Ammon's horn (tissue), 1 donor: ENCODE measurements at places on chromosomes 12 and 14.

GRCh38 chr14:102560458-102561261 lies 31.8 kb upstream of the RCOR1 start:
- no peak for DNase-seq

GRCh38 chr14:73452341-73453186 lies 5.8 kb downstream of the NUMB start:
- no peak for DNase-seq

DNA sequence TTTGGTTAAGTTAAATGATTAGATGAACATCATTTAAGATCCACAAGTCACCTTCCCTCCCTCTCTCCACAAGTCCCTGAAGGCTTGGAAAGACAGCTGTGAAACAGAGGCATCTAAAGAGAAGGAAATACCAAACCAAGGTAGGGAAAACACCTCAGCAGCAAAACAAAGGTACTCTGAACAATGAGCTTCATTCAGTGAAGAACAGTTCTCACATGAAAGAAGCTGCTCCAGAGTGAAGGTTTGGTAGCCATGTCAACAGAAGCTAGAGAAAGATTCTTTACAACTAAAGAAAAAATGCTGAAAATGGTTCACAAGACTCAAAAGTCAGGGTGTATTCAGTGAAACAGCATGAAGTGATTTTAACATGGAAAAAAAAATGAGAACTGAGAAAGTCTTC lies 69.4 kb downstream of the FGD6 start:
- no peak for DNase-seq

- no peak for DNase-seq
These were observed 1059.8 kb downstream of the TMEM121 start for GRCh38 chr14:106586098-106586704.

GRCh38 chr12:44158746-44159145 lies 322.9 kb downstream of the TMEM117 start:
- no peak for DNase-seq
